ENCODE measurements at places on chromosomes 6 and 20.

DNA sequence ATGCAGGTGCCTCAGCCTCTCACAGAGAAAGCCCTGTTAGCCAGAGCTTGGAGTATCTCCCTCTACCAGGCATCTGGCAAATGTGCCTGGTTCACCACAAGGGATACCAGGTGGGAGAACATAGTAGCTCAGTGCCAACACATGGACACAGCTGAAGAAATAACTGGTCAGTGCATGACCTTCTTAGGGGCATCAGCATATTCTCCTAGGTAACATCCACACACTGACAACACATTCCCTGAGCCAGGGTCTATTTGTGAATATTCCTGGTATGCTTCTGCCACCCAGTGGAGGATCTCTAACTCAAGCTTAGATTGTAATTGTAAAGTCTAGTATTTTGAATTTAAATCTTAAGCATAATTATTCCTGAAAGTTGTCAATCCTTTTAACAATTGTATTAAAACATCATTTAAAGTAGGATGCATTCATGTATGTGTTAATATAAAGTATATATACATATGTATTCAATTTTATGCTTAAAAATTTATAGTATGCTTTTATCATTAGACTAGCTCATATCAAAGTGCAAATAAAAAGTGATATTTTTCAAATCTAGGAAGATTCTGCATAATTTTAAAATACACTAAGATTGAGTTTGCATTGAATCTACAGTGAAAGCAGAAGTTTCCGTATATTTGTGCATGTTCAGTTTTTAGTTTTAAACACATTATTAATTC lies 45.3 kb upstream of the COL21A1 start:
- DNase-seq = no peak

GRCh38 chr20:52060794-52061714 lies 130.5 kb downstream of the ZFP64 start:
- no peak for DNase-seq

DNA sequence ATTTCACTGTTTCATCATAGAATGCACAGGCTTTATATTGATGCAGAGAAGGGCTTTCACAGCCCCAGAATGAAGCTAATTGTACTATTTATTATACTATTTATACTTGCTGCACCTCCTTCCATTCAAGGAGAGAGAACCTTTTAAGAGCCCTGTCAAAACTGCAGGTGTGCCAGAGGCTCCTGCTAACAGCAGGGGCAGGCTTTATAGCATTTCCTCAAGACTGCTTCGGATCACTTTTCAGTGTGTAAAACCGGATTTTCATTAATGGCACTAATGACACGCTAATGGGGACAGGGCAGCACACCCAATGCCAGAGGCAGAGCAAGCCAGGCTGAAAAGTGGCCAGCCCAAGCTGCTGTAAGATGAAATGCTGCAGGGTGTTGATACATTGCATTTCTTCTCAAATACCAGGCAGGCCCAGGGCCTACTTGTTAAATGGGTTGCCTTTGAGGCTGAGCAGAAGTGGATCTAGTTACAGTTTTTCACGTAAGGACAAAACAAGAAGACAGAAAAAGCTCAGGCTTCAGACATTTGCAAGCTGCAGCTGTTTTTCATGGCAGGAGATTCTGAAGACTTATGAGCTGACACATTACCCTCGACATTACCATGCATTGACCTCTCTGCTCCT lies 487.7 kb upstream of the BTBD3 start:
- DNase-seq = no peak

- no peak for DNase-seq
Observed at GRCh38 chr20:41746635-41747034, 128.5 kb upstream of the CHD6 start.

- DNase-seq = no peak
Observed at GRCh38 chr20:48359692-48360341, 468.0 kb downstream of the PREX1 start.

DNA sequence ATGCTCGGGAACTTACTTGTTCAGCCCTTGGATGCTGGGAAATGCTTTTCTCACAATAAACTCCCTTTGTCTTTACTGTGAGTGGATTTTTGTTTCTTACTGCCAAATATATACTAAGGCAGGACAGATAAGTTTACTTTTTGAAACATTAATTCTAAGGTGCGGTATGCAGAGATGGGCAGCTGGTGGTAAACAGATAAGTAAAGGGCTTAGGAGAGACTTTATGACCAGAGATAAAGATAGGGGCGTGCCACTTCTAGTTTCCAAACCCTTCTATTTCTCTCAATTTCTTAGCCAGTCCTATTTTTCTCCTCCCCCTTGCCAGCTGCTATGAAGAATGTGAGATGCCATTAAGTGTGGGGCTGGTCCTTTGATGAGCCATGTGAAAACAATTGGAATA lies 16.3 kb downstream of the SAMD3 start:
- no peak for DNase-seq

- DNase-seq = no peak
Observed at GRCh38 chr6:162443101-162443500, 284.5 kb downstream of the PRKN start.

DNA sequence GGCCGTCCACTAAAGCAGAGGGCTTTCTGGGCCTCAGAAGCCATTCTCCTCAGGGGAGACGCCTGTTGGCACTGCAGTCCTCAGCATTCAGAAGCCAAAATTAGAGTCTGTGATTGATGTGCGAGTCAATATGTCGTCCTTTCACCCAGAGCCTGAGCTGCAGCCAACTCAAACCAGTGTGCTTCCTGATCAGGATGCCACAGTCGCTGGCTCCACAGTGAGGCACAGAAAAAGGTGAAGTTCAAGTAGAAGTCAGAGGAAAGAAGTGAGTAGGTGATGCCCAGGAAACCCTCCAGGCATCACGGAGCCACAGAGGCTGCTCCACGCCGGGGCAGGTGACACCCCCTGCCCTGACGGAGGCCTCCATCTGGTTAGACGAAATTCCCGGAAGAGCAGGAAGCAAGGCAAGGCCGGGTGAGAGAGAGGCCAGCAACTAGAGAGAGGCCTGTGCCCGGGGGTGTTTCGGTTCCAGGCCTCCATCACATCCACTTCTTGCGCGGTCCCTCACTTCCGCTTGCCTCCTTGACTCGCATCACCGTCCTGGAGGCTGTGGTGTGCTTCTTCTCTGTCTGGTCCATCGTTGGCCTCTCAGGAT lies 177.7 kb upstream of the SNX9 start:
- no peak for DNase-seq

- no peak for DNase-seq
Observed at GRCh38 chr20:53320701-53321100, 272.9 kb downstream of the ZNF217 start.

DNA sequence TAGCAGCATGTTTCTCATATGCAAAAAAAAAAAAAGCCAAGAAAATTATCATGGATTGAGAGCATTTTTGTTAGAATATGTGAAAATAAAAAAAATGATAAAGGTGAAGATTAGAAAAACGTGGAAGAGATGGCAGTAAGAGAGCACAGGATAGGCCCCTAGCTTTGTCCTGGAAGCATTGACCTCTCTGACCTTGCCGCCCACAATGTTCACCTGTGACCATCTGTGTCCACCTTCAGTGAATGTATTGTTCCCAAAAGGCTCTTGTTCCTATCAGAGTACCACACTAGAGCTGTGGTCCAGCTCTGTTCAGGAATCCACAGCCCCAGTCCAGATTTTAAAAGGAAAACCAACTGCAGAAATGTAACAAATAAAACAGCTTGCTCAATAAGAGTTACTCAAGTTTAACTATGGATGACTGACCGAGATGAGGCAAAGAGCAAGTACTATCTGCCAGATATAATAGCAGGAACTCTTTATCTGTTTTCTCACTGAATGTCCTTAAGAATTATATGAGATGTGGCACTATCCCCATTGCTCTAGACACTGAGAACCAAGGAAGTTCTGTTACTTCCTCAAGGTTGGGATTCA lies 287.7 kb upstream of the STXBP5 start:
- no peak for DNase-seq

DNA sequence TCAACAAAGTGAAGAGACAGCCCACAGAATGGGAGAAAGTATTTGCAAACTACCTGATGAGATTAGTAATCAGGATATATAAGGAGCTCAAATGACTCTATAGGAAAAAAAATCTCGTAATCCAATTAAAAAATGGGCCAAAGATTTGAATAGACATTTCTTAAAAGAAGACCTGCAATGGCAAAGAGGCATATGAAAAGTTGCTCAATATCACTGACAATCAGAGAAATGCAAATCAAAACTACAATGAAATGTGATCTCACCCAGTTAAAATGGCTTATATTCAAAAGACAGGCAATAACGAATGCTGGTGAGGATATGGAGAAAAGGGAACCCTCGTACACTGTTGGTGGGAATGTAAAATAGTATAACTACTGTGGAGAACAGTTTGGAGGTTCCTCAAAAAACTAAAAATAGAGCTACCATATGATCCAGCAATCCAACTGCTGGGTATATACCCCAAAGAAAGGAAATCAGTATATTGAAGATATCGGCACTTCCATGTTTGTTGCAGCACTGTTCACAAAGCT lies 65.0 kb downstream of the TOX2 start:
- no peak for DNase-seq

- no peak for DNase-seq
Observed at GRCh38 chr6:137862419-137863090, 4.5 kb upstream of the TNFAIP3 start.

DNA sequence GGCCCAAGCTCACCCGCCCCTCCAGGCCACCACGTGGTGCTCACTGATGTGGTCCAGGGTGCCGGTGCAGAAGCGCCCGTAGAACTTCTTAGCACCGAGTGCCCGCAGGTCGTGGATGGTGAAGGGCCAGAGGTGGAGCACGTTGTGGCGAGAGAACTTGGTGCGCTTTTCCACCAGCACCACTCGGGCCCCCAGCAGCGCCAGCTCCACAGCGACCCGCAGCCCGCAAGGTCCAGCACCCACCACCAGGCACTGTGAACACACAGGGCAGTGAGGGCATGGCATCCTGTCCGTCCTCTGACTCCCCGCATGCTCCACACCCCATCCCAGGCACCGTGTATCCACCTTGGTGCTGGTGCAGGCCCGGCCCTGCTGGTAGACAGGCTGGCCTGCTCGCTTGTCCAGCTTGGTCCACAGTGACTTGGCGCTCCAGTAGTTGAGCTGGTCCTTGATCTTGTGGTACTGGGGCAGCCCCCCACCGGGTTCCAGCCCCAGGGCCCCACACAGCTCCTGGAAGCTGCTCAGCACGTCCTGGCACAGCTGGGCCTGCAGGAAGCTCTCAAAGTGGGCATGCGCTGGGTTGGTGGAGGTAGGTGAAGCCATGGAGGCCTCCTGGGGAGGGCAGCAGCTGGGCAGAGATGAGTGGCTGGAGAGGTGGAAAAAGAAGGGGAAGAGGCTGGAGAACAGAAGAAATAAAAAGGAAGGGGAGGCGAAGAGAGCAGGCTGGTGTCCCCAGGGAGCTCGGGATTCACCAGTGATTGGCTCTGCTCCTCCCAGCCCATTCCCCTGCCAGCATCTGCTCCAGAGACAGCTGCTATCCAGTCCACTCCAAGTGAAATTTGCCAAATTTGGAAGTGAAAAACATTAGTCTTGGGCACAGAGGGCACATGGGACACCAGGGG lies 1.7 kb downstream of the MICAL1 start:
- DNase-seq = no peak

GRCh38 chr6:2783188-2783963 lies 18.2 kb downstream of the WRNIP1 start:
- DNase-seq = no peak

DNA sequence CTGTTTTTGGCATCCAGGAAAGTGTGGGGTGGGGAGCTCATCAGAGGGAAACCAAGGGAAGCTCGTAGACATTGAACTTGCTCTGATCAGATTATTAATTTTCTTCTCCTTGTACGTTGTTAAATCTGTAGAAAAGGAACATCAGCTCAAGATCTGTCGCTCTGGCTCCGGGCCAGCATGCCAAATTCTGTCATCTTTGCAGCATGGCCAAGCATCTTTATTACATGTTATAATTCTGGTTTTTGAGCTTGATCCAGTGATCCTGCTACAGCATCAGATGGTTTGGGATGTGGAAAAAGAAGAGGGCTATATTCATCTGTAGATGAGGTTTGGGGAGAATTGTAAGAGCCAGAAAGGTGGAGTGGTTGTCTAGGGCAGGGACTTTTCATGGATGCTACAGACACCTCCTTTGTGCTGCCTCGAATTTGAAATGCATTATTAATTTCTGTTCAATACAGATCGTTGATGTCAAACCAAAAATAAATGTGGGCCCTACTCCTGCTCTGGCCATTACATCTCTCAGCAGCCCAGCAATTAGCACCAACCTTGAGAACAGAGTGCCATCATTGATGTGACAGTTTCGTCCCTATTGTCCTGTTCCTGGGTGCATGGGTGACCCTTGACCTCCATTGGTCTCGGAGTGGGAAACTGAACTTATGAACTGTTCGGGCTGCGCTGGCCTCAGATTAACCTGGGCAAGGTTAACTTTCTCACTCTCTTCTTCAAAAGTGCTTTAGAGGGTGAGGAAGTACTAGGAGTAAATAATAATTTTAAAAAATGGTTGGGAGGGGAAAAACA lies 250.8 kb downstream of the SOX4 start:
- no peak for DNase-seq

DNA sequence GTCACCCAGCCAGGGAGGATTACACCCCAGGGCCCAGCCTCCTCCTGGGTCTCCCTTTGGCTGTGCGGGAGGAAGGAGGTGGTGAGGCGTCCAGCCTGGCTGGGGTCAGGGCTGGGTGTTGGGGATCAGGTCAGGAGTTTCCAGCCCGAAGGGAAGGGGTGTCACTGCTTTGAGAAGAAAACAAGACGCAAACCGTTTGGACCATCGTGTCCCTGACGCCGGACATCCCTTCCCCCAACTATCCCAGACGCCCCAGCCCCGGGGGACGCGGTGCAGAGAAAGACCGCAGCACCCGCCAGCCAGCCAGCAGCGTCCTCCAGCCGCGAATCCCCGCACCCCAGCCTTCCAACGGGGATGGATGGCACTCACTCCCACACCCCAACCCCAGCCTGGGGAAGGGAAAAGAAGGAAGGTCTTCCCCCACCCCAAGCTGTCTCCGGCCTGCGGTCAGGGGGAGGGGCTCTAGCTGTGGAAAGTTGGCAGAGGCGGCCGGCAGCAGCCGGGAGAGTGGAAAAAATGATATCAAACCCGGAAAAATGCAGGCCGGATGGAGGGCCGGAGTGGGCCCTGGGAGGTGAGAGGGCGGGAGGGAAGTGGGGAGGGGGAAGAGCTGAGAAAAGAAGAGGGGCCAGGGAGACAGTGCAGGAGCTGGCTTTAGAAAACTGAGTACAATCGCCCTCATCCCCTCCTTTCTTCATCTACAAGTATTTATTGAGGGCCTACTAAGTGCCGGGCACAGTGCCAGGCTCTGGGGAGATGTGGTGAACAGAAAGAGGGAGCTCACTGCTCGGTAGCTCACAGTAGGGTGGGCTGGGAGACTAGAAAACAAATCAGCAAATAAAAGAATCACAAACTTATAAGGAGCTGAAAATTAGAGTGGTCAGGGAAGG lies 10.6 kb downstream of the REM1 start:
- DNase-seq = no peak

DNA sequence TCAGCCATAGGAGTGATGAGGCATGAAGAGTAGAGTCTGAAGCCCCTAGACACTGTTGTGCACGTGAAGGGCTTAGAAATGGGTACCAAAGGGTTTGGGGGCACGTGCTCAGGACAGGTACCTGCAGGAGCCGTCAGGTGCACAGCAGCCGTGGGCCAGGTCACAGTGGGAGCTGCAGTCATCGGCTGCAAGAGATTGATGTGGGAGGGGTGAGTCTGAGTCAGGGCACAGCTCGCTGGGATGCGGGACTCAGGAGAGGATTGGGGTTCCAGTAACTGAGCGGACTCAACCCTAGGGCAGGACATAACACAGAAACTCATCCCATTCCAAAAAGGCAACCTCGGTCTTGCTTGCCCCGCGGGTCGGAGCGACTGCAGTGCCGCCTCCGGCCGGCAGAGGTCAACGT lies 1.1 kb downstream of the DLK2 start:
- DNase-seq = peak; percentile 75
